Fibroblast of skin of left biceps (primary cell): ENCODE measurements at places on chromosomes 6 and 20.

DNA sequence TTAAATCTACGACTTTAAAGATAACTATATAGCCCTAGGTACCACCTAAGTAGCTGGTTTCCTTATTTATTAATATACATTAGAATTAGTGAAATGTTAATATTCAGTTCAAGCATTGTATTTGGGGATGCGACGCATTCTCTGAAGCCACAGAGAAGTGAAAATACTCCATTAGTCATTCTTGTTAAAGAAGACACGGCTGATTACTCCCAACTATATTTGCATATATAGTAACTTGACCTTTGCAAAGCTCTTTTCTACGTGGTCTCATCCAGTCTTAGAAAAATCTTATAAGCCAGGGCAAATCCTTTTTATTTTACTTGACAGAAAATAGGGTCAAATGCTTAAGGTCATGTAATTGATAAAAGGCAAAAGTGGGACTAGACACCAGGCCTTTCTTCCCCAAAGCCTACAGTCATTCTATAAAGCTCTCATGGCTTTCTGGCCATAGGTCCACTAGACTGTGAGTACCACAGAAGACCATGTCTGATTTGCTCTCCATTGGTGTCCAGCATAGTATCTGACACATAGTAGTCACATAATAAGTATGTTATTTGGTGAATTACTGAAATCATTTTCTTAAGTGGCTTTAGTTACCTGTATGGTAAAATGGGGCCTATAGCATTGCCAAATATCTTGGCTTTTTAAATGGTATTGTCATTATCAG, 11.3 kb downstream of the ZHX3 start:
- no peak for DNase-seq

DNA sequence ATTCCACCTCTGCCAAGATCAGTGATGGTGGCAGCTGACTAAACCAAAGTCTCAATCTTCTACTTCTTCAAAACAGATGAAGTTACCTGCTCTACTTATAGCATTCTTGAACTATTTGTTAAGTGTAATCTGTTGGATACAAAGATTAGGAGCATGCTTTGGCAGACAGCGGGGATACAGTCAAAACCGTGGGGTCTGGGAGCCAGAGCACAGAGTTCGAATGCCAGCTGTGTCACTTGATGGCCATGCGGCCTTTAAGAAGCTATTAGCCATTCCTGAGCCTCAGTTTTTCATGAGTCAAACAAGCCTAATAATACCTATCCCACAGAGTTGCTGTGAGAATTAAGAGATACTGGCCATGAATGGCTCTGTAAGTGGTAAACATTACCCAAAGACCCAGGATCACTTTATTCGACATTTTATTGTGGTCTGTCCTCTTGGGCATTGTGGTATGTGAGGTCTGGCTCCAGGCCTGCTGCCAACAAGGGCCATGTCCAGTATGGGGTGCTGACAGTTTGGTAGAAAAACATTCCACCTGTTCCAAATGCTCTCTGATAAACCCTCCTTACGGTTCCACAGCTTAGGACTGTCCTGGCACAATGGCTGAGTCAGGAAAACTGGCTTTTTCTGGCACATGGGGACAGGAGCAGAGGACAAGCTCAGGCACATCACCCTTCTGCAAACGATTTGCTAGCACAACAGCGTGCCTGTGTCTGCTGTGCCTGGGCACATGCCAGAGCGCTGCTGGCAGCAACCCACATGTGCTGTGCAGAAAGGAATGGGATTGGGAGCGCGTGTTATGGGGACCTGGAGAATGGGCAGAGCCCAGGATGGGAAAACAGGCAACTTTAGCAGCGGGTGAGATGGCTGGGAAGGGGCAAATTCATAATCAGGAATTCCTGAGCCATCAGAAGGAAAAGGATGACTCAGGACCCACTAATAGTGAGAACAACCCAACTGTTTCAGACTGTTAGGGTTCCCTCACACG, 15.7 kb upstream of the FAM83C start:
- DNase-seq = no peak

DNA sequence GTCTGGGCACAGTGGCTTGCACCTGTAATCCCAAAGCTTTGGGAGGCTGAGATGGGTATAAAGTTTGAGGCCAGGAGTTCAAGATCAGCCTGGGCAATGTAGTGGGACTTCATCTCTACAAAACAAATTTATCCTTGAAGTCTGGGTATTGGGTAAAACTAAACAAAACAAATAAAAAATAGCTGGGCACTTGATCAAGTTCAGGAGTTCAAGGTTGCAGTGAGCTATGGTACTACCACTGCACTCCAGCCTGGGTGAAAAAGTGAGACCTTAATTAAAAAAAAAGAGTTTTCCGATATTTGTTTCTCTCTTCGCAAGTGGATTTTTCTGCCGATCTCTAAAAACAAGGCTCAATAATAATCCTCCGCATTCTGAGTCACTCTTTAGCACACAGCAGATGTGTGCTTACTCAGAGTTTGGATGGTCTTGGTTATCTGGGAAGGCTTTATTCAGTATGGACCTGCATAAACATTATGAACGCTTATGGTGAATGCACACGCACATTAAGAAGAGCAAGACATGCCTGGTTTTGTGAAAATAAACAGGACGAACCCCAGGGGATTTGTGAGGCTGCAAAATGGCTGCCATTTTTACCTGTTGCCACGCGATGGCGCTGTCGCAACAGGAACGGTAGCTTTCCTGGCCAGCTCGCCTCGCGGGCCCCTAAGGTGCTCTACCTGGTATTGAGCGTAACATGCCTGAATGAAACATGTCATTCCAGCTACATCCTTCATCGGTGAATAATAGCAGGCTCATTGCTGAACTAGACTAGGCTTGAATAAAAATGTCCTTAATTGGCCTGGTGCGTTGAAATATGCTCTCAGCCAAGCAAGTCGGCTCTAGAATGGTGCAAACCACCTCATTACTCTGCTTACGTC, 6.0 kb downstream of the OPN5 start:
- peak; percentile 8 for DNase-seq

GRCh38 chr20:62306414-62307187, 3.8 kb downstream of the ADRM1 start:
- DNase-seq = no peak
